ENCODE measurements at places on chromosomes 6 and 20. TPM values are rescaled to one million over a fixed set of nuclear protein-coding genes. Genes with fewer than 3 reads are reported as not detected.

Gene DUSP15
- total RNA-seq, result 3.4 TPM

Gene PKIG
- total RNA-seq, result 274 TPM

Gene SAMD10
- 4.0 TPM for total RNA-seq

Gene EEF1A2
- total RNA-seq, result 1,211 TPM

Gene IFT52
- 10.2 TPM for total RNA-seq

Gene LRRC1
- 6.4 TPM for total RNA-seq

Gene BCAS4
- 3.0 TPM for total RNA-seq

Gene SAMD3
- 0.22 TPM for total RNA-seq

Gene DNMT3B
- 0.62 TPM for total RNA-seq

Gene BPIFA1
- not detected for total RNA-seq

Gene CPNE5
- 6.7 TPM for total RNA-seq

Gene HLA-DQA1
- total RNA-seq, result 5.2 TPM
